NCI-H774 (cell line): ENCODE measurements at places on chromosomes 2 and 18.

GRCh38 chr2:238868616-238869292, 20.9 kb downstream of the TWIST2 start:
- no peak for DNase-seq

DNA sequence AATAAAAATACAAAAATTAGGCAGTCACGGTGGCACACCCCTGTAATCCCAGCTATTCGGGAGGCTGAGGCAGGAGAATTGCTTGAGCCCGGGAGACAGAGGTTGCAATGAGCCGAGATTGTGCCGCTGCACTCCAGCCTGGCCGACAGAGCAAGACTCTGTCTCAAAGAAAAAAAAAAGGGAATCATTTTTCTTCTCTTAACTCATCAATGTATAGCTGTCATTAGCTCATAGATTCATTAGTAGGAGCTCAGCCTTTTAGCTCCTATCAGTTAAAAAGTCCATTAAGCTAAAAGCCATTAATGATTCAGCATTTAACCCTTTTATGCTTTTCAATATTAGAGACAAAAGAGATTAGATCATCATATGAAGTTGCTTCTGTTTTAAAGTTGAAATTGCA, 5.8 kb upstream of the NBAS start:
- no peak for DNase-seq

DNA sequence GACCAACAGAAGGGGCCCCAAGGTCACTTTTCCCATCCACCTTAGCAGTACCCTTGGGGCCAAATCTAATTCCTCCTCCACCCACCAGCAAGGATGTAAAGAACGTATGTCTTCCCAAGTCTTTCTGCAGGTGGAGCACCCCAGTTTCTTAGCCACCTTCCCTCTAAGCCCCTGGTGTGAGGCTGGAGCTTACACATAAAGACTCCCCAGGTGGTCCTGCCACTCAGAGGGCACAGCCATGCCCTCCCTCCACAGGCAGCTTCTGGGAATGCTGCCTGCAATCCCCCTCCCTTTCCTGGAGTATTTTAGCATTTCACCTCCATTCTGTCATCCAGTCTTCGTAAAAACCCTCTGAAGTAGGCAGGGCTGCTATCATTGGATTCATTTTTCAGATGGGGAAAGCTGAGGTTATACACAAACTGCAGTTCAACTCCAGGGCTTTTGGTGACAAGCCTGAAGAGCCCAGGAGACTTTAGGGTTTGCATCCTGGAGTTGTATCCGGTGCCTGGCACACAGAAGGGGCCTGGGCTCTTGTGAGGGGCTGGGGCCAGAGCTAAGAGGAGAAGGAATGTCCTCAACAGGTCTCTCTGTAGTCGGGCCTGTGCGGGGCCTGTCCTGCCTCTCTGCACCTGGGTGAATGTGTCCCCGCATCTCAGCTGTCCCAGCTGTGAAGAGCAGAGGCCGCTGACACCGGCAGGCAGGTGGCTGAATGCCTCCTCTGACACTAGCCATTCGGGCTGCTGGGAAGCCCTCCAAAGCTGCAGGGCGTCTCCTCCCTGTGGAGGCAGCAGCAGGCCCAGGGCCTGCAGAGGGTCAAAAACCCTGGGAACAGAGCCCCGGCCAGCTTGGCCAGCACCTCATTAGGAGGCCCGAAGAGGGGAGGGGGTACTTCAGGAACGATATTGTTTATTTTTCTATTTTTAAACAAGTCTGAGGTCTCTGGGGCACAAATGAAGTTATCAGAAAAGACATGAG, 27.6 kb downstream of the CIB4 start:
- no peak for DNase-seq

DNA sequence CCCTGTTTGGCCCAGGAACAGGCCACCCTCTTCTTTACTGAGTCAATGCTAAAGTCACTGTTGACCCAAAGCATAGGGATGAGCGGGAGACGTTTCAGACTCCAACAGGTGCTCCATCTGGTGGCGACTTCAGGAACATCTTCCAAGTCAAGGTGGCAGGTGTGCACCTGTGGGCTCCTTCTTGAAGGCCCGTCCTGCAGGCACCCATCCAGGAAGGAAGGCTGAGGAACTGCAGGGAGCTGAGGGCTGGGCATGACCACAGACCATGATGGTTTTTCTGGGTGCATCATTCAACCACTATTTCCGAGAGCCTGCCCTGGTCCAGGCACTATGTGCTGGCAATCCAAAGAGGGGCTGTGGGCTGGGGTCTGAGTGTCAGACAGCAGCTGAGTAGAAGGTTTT, 142.8 kb downstream of the NDUFA10 start:
- no peak for DNase-seq

GRCh38 chr2:1995987-1996386, 251.7 kb upstream of the PXDN start:
- no peak for DNase-seq

GRCh38 chr18:59517446-59518165, 158.5 kb upstream of the LMAN1 start:
- no peak for DNase-seq

DNA sequence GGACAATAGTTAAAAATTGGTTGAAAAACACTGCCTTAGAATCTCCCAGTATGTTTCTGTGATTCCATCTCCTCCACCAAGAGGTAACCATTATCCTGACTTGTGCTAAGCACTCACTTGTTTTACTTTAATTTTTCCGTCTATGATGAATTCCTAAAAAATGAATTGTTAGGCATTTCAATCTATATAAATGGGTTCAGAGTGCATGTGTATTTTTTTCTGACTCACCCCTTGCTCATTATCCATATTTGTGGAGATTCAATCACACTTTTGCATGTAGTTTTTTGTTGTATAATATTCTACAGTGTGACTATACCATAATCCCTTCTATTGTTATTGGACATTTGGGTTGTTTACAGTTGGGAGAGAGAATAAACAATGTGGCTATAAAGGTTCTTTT, 1.3 kb downstream of the NDUFB3 start:
- DNase-seq, result no peak

GRCh38 chr2:43178055-43178598, 48.3 kb downstream of the ZFP36L2 start:
- DNase-seq, result no peak

- no peak for DNase-seq
Measured at GRCh38 chr18:79902640-79903039, 48.8 kb downstream of the SLC66A2 start.

DNA sequence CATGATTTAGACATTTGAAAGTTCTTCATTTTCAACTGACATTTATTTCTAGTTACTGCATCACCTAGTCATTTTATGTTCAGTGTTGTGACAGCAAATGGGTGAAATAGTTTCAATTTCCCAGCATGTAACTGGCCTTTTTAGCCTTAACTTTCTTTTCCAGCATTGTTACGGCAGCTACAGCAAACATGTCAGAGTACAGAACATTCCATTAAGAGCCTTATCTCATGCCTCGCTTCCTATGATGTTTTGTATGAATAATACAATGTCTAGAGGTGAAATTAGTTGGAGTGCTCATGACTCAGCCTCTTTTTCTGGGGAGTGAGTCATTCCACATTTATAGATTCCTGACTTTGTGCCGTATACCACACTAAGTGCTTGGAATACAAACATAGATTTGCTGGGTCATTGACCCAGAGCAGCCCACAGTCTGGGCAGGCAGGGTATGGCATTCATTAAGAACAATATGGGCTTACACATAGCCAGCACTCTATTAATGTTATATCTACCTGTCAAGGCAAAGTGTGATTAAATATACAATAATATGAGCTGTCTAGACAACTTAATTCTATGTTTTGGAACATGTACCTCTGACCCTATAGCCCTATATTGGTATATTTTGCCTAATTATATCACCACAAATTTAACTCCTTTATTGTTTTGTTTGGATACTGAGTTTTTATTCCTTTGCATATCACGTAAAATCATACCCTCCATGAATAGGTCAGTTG, 72.2 kb downstream of the MAP2 start:
- peak; percentile 92 for DNase-seq

DNA sequence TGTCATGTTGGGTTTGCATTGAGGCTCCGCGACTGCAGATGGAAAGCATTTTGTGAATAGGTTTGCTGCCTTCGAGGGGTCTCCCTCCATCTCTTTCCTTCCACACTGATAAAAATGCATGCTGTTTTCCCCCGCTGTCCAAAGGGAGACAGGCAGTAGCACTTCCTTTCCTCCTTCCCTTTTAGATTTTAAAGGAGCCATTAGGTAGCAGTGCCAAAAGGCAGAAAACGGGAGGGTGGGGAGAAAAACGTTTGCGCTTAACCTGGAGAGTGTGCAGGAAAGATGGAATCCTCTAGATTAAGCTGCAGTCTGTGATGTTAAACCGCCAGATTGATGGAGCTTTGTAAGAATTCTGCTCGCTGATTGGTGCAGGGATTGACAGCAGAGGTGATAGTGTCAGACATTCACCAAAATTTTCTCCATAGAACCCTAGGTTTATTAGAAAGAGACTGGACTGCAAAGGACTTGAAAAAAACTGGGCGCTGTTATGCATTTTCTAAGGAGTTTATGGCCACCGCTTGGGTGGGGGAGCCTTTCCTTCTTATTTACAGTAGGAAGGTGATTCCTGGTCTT, 688 bp downstream of the MAPRE2 start:
- no peak for DNase-seq

- DNase-seq, result no peak
Measured at GRCh38 chr2:32715391-32715841, 87.6 kb downstream of the TTC27 start.
